B cell (primary cell): ENCODE measurements at places on chromosomes 16 and 17.
A peak's percentile ranks its signal among the peaks of the same experiment; 100 is the strongest.

DNA sequence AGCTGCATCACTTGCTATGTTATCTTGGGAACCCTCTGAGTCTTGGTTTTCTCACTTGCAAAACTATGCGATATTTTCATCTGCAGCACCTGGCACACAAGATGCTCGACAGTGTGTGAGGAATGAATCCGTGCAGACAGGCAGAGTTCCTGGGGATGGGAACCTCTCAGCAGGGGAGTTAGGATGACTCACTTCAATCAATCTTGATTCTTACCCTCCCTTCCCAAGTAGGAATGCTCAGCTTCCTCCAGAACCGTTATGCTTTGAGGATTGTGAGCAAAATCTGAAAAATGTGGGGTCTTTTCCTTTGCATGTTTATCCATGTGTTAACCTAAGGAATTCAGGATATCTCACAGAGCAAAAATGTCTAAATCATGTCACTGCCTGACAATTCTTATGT is 68.9 kb upstream of the HNF1B start:
- DNase-seq, result no peak

DNA sequence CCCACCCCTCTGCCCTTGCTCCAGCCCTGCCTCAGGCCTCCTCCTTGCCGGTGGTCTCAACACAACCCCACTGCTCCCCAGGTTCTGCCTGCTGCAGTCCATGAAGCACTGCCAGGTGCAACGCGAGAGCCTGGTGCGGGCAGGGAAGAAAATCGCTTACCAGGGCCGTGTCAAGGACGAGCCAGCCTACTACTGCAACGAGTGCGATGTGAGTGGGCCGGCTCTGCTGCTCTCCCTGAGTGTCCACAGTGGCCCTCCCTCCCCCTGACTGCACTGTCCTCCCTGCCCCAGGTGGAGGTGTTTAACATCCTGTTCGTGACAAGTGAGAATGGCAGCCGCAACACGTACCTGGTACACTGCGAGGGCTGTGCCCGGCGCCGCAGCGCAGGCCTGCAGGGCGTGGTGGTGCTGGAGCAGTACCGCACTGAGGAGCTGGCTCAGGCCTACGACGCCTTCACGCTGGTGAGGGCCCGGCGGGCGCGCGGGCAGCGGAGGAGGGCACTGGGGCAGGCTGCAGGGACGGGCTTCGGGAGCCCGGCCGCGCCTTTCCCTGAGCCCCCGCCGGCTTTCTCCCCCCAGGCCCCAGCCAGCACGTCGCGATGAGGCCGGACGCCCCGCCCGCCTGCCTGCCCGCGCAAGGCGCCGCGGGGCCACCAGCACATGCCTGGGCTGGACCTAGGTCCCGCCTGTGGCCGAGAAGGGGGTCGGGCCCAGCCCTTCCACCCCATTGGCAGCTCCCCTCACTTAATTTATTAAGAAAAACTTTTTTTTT is 1.8 kb upstream of the TMEM88 start:
- DNase-seq, result peak; percentile 60

DNA sequence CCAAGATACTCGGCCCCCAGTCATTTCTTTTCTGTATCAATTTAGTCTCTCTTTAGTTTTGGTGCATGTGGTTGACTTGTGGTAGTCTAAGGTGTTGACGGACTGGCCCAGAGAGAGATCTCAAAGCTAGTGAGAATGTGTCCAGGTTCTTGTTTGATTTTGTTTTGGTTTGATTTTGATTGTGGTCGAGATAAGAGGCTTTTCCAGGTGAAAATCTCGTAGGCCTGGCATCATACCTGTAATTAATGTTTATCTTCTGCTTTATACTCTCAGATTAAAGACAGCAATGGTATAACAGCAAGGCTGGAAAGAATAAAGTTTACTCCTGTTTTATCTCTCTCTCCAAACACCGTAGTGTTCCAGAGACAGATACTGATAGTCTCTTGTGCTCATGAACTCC is 172.4 kb upstream of the CACNG5 start:
- DNase-seq, result no peak

- DNase-seq, result no peak
Measured at GRCh38 chr16:19094542-19095365, 19.0 kb upstream of the ITPRIPL2 start.

- DNase-seq, result no peak
Measured at GRCh38 chr16:56742030-56742984, 12.4 kb downstream of the NUP93 start.

DNA sequence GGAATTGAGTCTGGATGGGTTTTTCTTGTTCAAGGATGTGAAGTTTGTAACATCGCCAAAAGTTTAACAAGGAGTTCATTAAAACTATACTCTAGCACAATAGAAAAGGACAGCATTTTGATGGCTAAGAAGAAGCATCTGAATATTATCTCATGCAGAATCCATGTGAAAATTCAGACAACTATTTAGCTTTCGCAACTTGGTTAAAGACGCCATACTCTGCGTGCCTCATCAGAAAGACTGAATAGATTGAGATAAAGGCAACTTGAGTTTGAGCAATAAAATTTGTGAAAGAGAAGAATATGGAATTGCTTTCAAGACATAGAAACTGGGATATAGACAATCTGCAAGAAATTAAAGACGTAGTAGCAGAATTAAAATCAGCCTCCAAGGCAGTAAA is 151.1 kb upstream of the MYOCD start:
- DNase-seq, result no peak
